ENCODE measurements at places on chromosomes 7 and 10.

DNA sequence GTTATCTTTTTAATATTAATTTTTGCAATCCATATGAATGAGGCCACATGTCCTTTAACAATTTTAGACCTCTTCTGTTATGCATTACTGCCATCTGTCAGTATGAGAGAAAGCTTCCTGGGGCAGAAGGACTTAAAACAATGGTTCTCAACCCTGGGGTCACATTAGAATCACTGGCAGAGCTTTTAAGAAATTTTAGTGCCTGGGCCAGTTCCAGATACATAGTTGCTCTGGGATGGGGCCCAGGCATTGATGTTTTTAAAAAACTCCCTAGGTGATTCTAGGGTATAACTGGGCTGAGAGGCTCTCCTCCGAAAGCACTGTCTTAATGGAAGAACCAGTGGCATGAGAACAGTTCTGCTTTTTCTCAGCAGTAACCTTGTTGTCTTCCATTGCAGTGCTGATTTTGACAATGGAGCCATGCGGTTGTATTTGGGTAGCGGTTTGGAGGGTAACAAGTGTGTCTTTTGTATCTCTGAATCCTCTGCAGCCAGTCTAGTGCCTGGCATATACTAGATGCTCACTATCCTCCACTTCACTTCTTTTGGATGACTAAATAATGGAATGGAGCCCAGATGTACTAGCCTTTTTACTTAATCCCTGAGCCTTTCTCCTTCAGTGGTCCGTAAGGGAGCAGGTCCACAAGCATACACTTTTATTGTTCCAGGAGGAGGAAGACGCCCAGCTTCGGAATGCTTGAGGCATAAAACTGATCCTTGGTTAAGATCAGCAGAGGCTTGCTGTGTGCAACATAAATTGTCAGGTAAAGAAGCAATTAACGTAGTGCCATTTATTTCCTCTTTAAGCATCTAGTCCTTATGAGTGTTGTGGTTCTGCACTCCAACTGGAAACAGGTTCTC, 227.1 kb downstream of the AUTS2 start:
- DNase-seq, result no peak

DNA sequence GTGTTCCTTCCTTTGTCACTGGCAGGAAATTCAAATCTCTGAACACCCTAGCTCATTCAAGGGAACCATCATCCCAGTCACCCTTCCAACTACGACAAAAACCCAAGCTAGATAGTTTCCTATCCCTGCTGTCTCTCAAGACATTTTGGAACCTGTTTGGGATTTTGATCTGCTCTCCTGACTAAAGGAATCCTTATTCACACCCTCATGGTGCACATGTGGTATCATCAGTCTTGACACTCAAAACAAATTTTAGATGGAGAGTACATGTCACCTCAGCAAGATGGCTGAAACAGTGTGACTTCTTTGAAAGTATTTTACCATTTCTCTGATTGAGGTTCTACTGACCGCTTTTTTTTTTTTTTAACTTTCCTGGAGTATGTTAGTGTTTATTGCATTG, 234.3 kb upstream of the TMEM229A start:
- no peak for DNase-seq

DNA sequence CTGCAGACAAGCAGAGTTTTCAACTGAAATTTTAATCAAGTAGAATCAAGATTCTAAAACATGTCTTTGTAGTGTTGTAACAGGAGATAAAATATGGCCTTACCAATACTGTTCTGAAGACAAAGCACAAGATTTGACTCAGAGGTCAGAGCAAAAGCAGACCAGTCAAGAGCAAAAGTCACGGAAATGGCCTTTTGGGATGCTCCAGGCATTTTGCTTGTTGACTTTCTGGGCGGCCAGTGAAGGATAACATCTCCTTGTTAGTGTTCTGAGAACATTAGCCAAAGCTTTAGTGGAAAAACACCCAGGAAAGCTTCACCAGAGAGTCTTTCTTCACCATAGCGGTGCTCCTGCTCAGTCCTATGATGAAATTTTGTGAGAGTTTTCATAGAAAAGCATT, 590.6 kb downstream of the ARL4A start:
- DNase-seq, result no peak

DNA sequence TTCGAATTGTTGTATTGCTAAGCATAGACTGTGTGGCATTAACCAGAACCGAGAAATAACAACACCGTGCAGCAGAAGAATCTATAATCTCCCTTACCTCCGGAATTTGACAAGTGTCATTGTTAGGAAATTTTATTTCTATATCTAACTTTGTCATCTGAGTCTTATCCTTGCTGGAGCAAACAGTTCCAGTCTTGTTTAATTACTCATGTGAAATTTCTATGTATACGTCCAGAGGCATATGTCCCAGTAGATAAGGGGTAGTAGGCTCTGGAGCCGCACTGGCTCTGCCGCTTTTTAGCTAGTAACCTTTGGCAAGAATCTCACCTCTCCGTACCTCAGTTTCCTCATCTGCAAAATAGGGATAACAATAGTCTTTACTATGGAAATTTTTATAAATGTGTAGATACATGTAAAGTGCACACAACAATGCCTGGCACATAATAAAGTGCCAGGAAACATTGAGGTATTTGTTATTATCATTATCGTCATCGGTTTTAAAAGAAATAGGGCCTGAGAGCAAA, 228.6 kb downstream of the VTI1A start:
- DNase-seq, result no peak

GRCh38 chr10:123102673-123103072, 33.1 kb upstream of the HMX3 start:
- no peak for DNase-seq

- no peak for DNase-seq
Measured at GRCh38 chr10:29346296-29347001, 57.6 kb downstream of the LYZL1 start.

DNA sequence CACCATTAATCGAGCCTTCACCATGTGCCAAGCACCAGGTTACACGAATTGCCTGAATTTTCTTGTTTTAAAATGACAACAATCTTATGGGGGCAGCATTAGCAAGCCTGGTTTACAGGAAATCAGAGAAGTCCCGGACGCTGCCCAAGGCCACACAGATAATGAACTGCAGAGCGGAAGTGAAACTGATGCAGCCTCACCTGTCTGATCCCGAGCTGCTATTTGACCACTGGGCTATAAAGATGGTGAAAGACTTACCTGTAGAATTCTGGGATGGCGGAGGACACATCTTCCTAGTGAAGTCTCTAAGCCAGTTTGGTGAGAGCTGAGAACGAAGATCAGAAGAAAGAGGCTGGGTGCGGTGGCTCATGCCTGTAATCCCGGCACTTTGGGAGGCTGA, 21.7 kb upstream of the GALNTL5 start:
- DNase-seq, result no peak

- DNase-seq, result no peak
Measured at GRCh38 chr10:96987842-96988175, 155.7 kb downstream of the LCOR start.

- DNase-seq, result no peak
Measured at GRCh38 chr10:127840884-127841283, 51.9 kb downstream of the CLRN3 start.

- DNase-seq, result no peak
Measured at GRCh38 chr7:28701731-28702130, 256.4 kb downstream of the TRIL start.

GRCh38 chr10:124025660-124026588, 67.5 kb downstream of the CHST15 start:
- no peak for DNase-seq

- no peak for DNase-seq
Measured at GRCh38 chr10:132030898-132031463, 34.8 kb upstream of the JAKMIP3 start.

- DNase-seq, result no peak
Measured at GRCh38 chr7:9264395-9264794, 831.0 kb downstream of the NXPH1 start.

GRCh38 chr10:84088626-84089025, 50.7 kb upstream of the GHITM start:
- no peak for DNase-seq

DNA sequence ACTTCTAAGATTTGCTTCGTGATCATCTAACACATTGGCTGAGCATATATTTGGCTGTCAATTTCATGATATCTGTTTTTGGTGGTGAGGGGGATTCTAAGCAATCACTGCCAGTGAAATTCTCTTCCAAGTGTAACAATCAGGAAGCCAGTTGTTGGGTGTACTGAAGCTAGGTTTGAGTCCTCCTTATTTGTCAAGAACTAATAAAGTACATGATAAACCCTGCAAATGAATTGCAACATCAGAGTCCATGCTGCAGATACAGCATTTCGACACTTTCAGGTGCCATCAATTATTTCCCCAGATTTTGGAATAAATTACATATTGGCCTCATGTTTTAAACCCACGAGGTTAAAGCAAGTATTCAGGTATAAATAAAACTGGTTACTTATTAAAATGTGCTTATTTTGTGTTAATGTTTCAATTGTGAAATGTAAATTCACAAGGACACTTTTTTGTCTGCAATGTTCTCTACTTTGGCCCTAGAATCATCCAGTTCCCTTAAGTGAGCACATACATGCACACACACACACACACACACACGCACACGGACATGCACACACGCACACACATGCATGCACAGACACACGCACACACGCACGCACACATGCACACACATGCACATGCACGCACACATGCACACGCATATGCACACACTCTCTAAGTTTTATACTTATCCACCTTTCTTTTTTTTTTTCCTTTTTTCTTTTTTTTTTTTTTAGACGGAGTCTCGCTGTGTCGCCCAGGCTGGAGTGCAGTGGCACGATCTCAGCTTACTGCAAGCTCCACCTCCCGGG, 510.2 kb upstream of the KLF6 start:
- no peak for DNase-seq

- DNase-seq, result no peak
Measured at GRCh38 chr10:72733989-72734388, 42.0 kb downstream of the MCU start.

DNA sequence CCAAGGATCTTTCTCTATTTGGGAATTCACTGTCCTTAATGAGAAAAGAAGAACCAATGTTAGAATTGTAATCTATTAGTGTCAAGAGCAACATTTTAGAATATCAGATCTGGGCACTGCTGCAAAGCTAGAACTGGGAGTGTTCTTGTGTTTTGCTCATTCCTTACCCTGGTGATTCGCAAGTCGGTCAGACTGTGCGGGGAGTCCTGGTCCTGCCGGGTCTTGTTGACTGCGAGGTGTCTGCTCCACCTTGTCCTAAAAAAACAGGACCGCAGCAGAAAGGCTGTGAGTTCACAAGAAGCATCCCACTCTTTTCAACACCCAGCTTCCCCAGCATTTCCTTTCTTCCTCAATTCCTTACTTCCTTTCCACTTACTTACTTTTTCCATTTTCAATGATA, 79.0 kb downstream of the GRB10 start:
- no peak for DNase-seq

DNA sequence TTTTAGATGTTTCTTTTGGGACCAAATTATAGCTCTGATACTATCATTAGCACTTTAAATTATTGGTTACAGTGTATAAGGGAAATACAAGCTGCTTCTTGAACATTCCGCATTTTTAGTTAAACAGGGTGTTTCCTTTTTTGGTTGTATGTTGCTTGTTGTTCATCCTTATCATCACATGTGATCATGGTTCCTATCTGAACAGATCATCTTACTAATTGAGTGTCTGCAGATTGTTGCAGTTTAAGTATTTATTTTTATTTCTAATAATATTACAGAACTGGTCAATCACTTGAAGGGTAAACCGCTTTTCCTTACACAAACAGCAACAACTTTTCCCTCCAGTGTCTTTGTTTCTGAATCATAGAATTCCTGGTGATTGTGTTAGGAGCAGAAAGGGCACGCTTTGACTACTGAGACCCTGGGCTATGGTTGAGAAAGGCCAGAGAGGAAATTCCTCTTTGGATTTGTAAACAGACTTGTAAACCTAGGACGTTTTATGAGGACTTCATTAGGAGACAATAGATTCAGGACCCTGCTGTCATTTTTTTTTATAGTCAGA, 37.2 kb downstream of the CHN2 start:
- DNase-seq, result no peak

DNA sequence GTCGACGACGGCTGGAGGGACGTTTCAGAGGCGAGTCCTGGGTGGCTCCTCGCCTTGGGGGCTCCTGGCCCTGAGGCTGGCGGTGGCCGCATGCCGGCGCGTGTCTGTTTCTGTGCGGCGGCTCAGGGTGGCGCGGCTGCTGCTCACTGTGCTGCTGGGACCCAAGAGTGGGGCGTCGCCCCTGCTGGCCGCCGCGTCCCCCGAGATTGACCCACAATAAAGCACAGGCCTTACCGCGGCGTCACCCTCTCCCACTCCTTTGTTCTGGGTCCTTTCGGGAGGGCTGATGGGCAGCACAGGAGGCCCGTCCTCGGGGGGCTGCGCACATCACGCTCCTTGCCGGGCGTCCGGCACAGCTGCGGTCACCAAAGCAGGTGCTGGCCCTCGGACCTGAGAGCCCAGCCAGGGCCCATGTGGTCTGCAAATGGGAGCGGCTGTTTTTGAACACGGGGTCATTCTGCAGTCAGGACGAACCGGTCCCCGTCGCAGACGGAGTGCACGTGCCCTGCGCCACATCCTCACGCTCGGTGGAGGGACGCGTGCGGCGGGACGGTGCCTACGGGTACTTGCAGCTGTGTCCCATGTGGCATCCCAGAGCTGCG, 19.2 kb downstream of the GET4 start:
- DNase-seq, result no peak

DNA sequence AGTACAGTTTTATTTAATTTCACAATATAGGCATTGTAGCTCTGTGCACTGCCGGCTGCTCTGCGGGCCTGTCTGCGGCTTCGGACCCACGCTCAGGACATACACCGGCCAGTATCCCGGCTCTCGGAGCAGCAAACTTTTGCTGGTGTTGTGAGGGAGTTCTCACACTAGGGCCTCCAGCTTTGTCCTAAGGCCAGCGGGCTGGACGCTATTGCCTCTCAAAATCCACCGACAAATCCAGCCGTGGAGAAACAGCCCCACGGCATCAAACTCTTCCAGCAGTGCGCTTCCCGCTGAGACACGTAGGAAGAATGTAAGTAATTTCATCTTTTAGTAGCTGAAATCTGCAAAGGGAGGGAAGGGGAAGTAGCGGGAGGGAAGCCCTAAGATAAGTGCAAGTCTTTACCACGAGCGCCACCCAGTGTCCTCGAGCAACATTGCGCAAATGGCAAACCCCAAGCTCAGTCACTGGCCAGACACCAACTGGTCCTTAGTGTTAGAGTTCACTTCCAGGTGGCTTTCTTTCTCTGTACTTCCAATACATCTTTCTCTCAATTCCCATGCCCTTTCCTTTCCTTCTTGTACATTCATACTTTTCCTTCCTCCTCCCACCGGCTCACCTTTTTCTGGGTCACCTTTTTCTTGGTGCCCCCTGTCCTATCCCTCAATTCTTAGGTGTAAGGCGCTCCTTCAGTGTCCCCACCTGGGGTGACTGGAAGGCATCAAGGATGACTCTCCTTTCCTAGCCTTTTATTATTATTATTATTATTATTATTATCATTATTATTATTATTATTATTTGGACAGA, 3.0 kb upstream of the DLX5 start:
- peak; percentile 72 for DNase-seq

- no peak for DNase-seq
Measured at GRCh38 chr10:69218831-69219230, 1.3 kb upstream of the HKDC1 start.

- DNase-seq, result no peak
Measured at GRCh38 chr10:118027397-118027796, 19.3 kb downstream of the RAB11FIP2 start.
